Stimulated activated CD4-positive, alpha-beta T cell treated with anti-CD3 and anti-CD28 coated beads, Interleukin-4, amount 100 ng/mL, for 4 hours (primary cell): ENCODE measurements at places on chromosomes 7 and 10.

- peak; percentile 29 for DNase-seq
Measured at GRCh38 chr10:13271552-13272163, 28.2 kb downstream of the PHYH start.

DNA sequence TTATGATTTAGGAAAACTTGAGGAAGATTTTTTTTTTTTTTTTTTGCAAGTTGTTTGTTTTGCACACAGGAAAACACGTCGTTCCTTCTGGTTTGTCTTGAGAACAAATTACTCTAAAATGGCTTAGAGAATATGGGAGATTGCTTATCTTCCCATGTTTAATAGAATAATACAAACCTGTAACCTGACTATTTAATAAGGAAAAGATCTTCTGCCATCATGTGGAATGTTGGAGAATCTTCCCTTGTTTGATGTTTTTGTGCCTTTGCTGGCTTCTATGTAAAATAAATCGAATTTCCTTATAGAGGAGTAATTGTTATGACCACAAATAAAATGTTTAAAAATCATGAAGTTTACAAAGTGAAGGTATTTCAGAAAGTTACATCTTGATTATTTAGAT is 818.8 kb downstream of the GATA3 start:
- DNase-seq = no peak

GRCh38 chr7:47366211-47366610 is 215.7 kb downstream of the TNS3 start:
- DNase-seq = no peak

DNA sequence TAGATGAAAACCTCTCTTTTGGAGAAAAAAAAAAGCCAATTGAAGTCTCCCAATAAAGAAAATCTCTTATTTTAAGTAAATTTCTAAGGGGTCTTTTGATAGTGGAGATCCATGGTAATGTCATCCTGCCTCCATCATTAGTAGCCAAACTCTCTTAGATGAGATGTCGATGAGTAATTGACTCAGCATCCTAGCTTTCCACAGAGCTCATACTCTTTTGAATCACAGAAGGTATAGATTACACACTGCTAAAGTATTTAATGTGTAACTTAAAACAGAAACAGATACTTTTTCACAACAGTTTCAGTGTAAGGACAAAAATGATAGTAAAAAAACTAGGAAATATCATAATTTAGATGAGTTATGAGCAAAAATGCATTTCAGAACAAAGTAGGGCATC is 19.4 kb downstream of the MAGI2 start:
- DNase-seq = no peak

- DNase-seq = no peak
Measured at GRCh38 chr10:69730251-69731156, 71.2 kb upstream of the COL13A1 start.

DNA sequence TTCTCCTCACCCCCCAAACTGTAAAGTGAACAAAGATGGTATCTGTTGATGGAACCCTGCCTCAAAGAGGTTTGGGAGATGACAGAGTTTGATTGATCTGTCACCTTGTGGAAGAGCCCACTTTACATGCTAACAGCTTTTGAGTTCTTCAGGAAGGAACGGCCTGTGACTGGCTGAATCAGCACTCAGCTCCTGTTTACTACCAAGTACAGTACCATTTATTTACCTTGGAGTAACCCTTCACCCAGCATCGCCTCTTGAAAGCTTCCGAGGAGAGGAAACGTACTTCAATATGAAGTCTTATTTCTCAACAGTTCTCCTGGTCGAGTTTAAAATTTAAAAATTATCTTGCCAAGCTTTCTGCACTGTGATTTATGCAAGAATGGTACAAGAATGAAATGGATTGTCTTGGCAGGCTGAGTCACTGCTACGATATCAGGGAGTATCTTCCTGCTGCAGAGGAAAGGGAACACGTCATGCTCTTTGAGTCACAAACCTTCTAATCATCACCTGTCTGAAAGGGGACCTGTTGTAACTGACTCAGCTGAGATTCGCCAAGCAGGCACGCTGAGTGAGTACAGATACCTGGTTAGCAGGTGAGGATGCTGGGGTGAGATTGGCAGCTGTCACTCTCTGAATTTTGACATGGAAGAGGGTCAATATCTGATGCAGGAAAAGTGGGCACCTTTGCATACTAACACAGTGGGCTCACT is 30.1 kb downstream of the KLF6 start:
- no peak for DNase-seq

- no peak for DNase-seq
Measured at GRCh38 chr10:121596689-121597503, 1.3 kb downstream of the FGFR2 start.

DNA sequence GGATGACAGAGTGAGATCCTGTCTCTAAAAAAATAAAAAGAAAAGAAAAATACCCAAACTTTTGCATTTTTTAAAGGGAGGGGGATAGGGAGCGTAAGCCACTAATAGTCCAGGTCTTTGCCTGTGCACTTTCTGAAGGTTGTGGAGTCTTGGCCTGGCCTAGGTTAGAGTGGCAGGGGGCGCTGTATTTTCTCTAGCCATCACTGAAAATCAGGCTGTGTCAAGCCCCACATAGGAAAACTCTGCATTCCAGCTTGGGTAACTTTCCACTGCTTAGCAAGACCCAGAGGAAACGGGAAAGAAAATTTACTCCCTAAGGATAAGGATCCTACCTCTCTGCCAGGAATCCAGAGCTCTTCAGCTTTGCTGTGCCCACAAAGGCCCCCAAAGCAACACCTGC is 10.5 kb upstream of the PAX4 start:
- no peak for DNase-seq

- DNase-seq = no peak
Measured at GRCh38 chr10:115665549-115665948, 572.4 kb downstream of the ATRNL1 start.

DNA sequence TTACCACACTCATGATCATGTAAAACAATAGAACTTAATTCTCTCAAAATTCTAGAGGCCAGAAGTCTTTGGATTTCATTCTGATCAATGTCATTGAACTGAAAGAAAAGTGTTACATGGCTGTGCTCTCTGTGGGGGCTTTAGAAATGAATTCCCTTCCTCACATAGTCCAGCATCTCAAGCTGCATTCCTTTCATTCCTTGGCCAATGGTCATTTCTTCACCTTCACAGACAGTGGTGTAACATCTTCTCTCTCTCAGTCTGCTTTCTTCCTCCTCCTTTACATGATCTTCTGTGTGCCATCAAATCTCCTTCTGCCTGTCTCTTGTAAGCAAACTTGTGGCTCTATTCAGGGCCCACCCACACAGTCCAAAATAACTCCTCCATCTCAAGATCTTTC is 735.3 kb downstream of the SUGCT start:
- DNase-seq = no peak

DNA sequence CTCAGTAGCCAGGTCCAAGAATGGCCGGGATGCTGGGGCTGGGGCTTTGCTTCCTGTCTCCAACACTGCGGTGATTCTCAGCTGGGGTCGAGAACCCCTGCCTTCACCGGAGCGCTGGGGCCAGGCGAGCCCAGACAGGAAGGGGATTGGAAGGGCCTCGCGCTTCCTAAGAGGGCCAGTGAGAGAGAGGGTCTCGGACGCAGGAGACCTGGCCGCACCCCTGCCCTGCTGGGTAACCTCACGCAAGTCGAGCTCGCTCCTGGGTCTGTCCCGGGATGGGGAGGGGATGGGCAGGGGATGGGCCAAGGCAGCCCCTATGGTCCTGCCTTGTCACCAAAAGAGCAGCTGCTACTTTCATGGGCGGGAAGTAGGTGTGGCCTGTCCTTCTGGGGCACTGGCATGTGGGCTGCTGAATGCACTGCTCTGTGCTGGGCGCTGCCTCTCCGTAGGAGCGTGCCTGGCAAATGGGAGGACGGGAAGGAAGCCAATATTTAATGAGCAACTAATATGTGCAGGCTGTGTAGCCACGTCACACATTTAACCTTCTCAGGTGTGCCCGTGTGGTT is 20.0 kb downstream of the KCNK18 start:
- DNase-seq = no peak

DNA sequence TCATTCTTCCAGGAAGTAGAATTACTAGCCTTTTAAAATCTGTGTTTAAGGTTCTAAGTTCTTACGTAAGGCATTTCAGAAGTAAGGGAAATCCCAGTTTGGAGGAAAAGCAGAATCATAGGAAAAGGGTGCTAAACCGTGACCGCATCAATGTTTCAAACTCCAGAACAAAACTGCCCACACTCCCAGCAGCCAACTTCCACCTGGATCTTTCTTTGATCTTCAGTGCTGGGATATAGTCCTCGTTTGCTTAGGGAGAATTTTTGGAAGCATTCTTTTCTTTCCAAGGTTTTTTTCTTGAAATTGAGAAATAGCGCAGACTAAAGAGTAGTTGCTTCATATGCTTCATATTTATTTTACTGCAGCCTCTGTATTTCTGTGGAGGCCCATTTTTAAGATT is 8.9 kb downstream of the PROSER2 start:
- no peak for DNase-seq

GRCh38 chr7:30656006-30656957 is 26.0 kb downstream of the CRHR2 start:
- DNase-seq = no peak

GRCh38 chr10:129764011-129764900 is 199.8 kb downstream of the EBF3 start:
- DNase-seq = no peak

DNA sequence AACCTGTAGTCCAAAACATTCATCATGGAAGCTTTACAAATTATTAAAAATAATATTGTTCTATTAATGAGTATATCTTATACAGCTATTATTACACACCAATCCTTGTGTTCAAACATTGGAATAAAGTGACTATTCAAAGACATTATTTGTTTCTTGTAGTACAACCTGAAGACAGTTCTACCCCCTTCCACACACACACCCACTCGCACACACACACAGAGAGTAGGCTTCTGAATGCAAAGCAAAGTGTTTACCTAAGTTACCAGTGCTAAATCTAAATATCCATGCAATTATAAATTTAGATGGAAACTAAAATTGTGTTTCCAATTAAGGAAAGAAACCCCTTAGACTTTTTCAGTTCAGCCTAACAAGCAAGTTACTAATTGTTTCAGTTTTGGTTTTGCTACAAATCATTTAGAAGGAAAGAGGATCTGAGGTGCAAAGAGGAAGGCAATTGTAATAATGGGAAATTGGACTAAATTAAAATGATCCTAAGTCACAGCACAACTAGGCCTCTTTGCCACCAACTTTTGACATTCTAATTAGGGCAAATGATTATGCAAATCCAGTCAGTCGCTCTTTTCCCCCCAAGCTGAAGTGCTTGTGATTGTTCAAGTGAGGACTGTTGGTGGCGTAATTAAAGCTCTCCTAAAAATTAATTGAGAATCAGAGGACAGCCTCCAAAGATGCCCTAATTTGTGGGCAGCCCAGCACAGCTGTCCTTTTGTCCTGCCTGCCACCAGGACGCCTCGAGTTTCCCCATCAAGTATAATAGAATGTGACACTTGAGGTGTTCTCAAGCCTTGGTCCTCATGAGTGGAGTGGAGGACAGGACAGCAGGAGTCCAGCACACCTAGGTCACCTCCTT is 19.9 kb upstream of the ATOH7 start:
- DNase-seq = no peak

DNA sequence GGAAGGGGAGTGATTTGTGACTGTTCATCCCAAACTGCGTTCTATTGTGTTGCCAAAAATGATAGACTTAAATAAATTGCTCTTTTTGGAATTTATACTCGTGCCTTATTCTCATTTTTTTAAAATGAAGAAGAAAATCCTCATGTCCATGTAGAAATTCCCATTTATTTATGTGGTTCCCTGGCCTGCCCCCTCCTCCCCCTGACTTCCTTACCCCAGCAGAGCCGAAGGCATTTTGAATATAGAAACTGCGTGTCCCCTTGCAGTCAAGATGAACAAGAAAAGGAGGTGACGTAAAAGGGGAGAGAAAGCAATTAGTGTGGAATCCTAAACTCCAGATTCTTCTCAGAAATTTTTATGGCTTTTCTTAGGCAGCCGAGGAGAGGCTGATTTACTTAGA is 126.1 kb downstream of the FAM204A start:
- DNase-seq = no peak

DNA sequence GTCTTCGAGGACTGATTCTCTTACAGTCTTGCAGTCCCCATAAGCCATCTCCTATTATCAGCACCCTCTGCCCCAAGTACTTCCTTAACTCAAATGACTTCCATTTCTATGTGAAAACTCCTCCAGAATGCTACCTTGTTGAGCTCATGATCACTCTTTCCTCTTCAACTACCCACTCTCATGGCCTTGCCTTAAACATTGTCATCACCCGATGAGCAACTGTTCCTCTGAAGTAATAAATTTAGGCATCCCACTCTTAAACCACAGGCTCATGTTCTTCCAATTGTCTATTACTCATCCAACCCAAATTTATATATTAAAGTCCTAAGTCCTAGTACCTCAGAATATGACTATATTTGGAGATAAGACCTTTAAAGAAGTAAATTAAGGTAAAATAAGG is 152.9 kb downstream of the C1GALT1 start:
- DNase-seq = no peak

GRCh38 chr10:73495226-73495883 is 469 bp downstream of the PPP3CB start:
- DNase-seq = peak; percentile 79

DNA sequence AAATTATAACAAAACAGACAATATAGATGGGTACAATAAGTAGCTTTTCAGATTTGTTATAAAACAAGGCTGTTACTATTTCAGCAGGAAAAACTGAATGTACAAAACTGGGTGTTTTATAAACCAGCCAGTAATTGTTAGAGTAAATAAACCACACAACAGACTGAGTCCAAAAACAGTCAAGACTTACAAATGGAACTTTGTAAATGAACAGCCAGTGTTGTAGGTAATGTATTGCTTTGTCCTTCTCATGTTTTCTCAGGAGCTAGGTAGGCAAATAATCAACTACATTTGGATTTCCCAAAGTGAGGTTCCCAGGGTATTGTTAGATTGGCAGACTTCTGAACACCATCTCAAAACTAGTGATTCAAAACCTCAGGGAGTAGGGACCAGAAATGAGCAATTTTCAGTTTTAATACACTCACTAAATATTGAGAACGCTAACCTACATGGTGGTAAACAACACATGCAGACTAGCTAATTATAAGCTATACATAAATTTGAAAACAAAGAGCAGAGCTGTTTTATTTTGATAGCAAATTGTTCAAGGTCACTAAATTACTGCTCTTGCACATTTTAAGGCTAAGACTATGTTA is 36.2 kb downstream of the HERPUD2 start:
- DNase-seq = no peak

DNA sequence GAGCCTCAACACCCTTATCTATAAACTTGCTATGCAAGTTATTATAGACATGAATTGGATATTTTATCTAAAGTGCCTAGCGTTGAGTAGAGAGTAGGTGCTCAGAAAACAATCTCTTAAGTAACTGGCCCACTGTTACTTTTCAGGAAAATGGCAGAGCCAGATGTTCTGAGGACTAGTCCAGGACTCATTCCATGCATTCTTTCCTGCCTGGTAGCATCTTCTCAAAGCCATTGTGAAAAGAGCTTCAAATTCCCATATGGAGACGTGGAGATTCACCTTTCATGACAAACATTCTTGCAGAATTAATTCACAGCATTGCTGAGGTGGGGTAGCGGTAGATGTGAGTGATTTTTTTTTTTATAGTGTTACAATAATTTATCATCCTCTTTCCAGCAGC is 35.9 kb upstream of the ITPRID1 start:
- no peak for DNase-seq
